ENCODE measurements at places on chromosomes 6 and 20. TPM values are rescaled to one million over a fixed set of nuclear protein-coding genes. Genes with fewer than 3 reads are reported as not detected.
A peak's percentile ranks its signal among the peaks of the same experiment; 100 is the strongest.

DNA sequence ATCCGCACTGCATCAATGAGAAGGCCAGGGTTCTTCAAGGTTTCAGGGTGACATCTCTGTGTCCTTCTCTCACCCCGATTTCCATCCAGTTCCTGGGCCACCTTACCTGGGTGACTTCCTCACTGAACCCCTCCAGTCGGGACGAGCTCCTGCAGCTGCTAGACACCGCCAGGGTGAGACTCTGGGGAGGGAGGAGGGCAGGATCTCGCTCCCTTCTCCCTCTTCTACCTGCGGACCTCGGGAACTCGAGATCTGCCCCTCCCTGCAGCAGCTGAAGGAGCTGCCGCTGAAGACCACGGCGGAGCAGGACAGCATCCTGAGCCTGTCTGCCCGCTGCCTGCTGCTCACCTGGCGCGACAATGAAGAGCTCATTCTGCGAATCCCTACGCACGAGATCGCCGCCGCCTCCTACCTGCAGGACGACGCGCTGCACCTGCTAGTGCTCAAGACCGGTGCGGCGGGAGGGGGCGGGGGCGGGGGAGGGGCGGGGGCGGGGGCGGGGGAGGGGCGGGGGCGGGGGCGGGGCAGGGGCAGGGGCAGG is 7.5 kb downstream of the CCM2L start:
- no peak overlapping the region for H3K27ac ChIP-seq
- peaks cover 8% of the 10 kb centered on the region for H3K4me1 ChIP-seq
- H3K4me3 ChIP-seq = no peak overlapping the region
- peak; percentile 93 for DNase-seq

GRCh38 chr6:39696986-39697788 is 28.0 kb downstream of the KIF6 start:
- no peaks in the 10 kb centered on the region for H3K4me1 ChIP-seq
- no peaks in the 10 kb centered on the region for H3K27me3 ChIP-seq
- no peak for DNase-seq
- no peaks in the 10 kb centered on the region for H3K36me3 ChIP-seq

Gene PEDS1
- 24.5 TPM for total RNA-seq

GRCh38 chr6:134245706-134246105 is 72.2 kb downstream of the SGK1 start:
- no peak overlapping the region for H3K27ac ChIP-seq
- H3K4me1 ChIP-seq = peaks cover 15% of the 10 kb centered on the region
- H3K4me3 ChIP-seq = no peak overlapping the region
- no peaks in the 10 kb centered on the region for H3K27me3 ChIP-seq

- H3K27me3 ChIP-seq = no peaks in the 10 kb centered on the region
- H3K4me1 ChIP-seq = no peaks in the 10 kb centered on the region
- no peak overlapping the region for H3K4me3 ChIP-seq
- no peak overlapping the region for H3K27ac ChIP-seq
- H3K36me3 ChIP-seq = no peaks in the 10 kb centered on the region
Measured at GRCh38 chr6:92559611-92560010, 859.7 kb downstream of the EPHA7 start.

DNA sequence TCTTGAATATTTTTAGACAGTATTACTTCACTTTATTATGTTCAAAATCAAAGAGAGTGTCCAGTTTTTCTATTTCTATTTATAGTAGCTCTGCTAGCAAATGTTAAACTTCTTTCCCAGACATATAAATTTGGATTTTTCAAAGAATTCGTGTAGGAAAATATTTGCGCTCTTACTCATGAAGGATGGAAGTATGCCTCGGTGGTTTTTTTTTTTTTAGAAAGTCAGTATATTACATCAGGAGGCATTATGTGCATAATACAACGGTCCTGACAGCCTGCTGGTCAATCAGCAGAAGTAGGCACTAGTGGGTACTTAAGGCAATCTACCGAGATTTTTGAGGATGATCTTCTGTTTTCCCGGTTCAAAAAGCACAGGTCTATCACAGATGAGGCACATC is 249.3 kb downstream of the TBX18 start:
- H3K27me3 ChIP-seq = no peaks in the 10 kb centered on the region
- no peaks in the 10 kb centered on the region for H3K36me3 ChIP-seq
- no peak overlapping the region for H3K27ac ChIP-seq
- no peak overlapping the region for H3K4me3 ChIP-seq
- no peak for DNase-seq
- H3K4me1 ChIP-seq = no peaks in the 10 kb centered on the region

DNA sequence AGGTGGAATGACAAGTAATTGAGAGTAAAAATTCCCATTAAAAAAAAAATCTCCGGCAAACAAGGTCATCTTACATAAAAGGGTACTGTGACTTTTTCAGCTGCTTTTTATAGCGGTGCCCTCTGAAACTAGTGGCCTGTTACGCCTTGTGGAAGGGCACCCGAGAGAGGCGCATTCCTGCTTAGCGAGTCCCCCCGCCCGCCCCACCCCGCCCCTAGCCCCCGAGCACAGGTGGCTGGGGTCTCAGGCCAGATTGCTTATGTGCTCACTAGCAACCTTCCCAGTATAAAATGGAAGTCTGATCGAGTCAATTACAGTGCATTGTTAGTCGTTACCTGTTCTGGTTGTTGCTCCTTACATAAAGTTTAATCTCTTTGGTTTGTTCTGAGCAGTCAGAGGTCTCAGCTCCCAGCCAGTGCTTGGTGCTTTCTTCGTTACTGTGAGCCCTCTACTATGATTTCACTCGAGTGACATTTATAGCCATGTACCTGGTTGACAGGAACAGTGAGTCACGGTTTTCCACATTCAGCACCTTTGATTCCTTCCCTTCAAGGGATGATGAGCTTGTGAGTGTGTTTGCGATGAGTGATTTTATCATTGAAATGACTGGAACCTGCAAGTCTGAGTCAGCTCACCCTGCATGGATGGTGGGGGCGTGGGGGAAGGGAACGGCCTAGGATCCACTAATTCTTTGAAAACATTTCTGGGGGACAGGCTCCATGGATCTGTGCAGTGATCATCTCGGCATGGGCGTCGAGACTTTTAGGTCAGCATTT is 47.6 kb downstream of the ZDHHC14 start:
- H3K27me3 ChIP-seq = no peaks in the 10 kb centered on the region
- H3K4me1 ChIP-seq = peaks cover 24% of the 10 kb centered on the region
- DNase-seq = peak; percentile 75

Gene ABHD16B
- total RNA-seq = not detected

- H3K27me3 ChIP-seq = no peaks in the 10 kb centered on the region
- no peak for DNase-seq
- no peak overlapping the region for H3K27ac ChIP-seq
- H3K4me3 ChIP-seq = no peak overlapping the region
- no peaks in the 10 kb centered on the region for H3K36me3 ChIP-seq
Measured at GRCh38 chr6:104126315-104127005, 733.3 kb downstream of the HACE1 start.

DNA sequence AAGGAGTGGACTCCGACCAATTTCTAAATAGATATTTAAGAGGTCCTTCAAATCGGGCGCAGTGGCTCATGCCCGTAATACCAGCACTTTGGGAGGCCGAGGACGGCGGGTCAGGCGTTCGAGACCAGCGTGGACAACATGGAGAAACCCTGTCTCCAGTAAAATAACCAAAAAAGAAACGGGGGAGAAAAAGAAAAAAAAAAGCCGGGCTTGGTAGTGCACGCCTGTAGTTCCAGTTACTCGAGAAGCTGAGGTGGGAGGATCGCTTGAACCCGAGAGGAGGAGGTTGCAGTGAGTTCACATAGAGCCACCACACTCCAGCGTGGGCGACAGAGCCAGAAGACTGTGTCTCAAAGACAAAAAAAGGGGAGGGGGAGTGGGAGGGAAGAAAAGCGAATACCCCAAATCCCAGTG is 53.3 kb upstream of the HFE start:
- H3K4me3 ChIP-seq = peak overlapping the region; percentile 6
- H3K27me3 ChIP-seq = no peaks in the 10 kb centered on the region
- no peaks in the 10 kb centered on the region for H3K36me3 ChIP-seq
- peaks cover 8% of the 10 kb centered on the region for H3K4me1 ChIP-seq
- DNase-seq = no peak
- H3K27ac ChIP-seq = peak overlapping the region; percentile 73

DNA sequence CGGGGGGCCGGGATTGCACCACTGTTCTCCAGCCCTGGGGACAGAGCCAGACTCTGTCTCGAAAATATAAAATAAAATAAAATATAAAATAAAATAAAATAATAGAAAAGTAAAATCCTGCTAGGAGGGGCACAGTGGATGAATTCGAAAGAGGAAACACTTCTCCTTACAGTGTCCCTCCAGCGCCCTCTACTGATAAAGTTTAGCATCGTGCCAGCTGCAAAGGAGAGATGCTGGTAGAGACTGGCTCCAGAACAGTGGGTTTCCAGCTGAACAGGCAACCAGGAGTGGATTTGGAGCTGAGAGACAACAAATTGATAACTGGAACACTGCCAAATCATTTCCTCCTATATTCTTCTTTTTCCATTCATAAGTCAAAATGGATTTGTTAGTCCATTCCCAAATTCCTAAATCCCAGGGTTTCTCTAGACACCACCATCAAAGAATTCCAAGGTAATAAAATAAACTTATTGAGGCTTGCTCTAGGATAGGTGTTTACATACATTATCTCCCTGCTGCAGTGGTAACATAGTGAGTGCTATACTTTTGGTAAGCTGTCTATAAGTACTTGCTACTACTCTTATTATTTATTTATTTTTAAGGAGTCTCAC is 31.7 kb upstream of the TBPL1 start:
- peaks cover 7% of the 10 kb centered on the region for H3K27me3 ChIP-seq
- H3K27ac ChIP-seq = no peak overlapping the region
- H3K4me3 ChIP-seq = no peak overlapping the region
- peak; percentile 90 for DNase-seq

DNA sequence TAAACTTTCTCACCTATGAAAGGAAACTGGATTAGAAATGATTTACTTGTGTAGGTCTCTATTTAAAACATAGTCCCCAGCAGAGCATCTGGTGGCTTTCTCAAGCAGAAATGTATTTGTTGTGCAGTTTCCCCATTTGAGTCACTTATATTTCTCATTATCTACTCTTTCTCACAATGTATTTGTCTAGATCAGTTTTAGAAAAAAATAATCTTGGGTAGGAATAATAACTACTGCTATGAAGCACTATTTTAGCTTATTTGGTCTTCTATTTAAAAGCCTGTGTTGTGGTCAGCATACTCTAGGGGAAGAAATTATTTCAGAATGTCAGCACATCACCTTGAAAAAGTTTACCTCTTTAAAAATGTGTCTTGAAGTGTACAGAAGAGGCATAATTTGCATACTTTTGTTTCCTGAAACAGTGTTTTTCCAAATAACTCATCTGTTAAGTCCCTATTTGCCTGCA is 60.9 kb upstream of the PRL start:
- H3K4me3 ChIP-seq = no peak overlapping the region
- no peaks in the 10 kb centered on the region for H3K36me3 ChIP-seq
- DNase-seq = no peak
- H3K27me3 ChIP-seq = no peaks in the 10 kb centered on the region

- H3K27ac ChIP-seq = peak overlapping the region; percentile 9
- H3K27me3 ChIP-seq = peaks cover 81% of the 10 kb centered on the region
- H3K4me3 ChIP-seq = peak overlapping the region; percentile 64
- H3K4me1 ChIP-seq = peaks cover 8% of the 10 kb centered on the region
- peak; percentile 76 for DNase-seq
Measured at GRCh38 chr6:159169557-159170332, 545 bp downstream of the FNDC1 start.

- H3K4me3 ChIP-seq = no peak overlapping the region
- no peaks in the 10 kb centered on the region for H3K27me3 ChIP-seq
- H3K4me1 ChIP-seq = peaks cover 13% of the 10 kb centered on the region
- no peak for DNase-seq
- no peaks in the 10 kb centered on the region for H3K36me3 ChIP-seq
Measured at GRCh38 chr20:63372971-63373885, 12.1 kb upstream of the CHRNA4 start.

DNA sequence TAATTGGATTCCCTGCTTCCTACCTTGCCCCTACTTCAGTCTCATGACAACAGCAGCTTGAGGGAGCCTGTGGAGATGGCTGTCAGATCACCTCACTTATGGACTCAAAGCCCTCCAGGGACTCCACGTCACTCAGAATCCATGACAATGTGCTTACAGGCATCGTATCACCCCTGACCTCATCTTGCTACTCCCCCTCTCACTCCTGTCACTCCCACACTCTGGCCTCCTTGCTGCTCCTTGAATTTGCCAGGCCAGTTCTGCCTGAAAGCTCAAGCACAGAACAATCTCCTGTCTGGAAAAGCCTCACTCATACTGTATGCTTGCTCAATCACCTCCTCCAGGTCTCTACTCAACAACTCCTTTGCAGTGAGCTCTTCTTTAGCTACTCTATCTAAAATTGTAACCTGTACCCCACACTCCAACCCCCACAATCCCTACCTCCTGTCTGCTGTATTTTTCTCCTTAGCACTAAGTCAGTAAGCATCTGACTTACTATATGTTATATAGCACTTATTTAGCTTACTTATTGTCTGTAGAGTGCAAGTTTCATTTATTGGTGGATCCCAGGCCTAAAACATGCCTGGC is 10.7 kb upstream of the GSTA4 start:
- no peak for DNase-seq
- H3K4me1 ChIP-seq = peaks cover 9% of the 10 kb centered on the region
- H3K27ac ChIP-seq = no peak overlapping the region
- H3K36me3 ChIP-seq = no peaks in the 10 kb centered on the region
- H3K27me3 ChIP-seq = no peaks in the 10 kb centered on the region
- H3K4me3 ChIP-seq = no peak overlapping the region

GRCh38 chr6:92110403-92110802 is 1309.0 kb downstream of the EPHA7 start:
- H3K36me3 ChIP-seq = no peaks in the 10 kb centered on the region
- peak overlapping the region; percentile 74 for H3K27ac ChIP-seq
- H3K4me3 ChIP-seq = no peak overlapping the region
- DNase-seq = peak; percentile 51
- no peaks in the 10 kb centered on the region for H3K27me3 ChIP-seq
- H3K4me1 ChIP-seq = no peaks in the 10 kb centered on the region

DNA sequence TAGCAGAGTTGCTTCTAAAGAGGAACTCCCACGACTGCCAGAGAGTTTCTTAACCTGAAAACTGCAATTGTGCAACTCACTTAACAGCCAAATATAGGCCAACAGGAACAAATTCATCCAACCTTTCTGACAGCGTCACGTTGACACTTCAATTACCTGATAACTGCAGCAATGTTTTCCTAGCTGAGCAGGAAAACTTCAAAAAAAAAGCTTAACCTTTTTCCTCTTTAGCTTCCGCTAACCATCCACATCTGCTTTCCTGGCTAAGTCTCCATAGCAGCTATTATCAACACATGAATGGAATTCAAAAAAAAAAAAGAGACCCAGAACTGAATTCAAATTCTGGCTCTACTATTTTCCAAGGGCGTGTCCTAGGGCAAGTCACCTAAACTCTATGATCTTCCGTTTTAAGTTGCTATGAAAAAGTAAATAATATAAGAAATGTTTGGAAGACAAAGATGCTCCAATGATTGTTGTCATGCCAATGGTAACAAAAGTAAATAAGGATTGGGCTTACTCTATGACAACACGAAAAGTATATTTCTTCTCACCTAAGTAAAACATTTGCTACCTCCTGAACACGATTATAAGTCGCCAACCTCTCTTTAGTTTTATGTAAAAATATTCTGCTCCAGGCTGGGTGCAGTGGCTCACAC is 524.6 kb upstream of the JARID2 start:
- DNase-seq = peak; percentile 43
- H3K4me1 ChIP-seq = peaks cover 4% of the 10 kb centered on the region
- no peak overlapping the region for H3K4me3 ChIP-seq
- H3K36me3 ChIP-seq = no peaks in the 10 kb centered on the region
- no peak overlapping the region for H3K27ac ChIP-seq

Gene MCHR2
- 0.27 TPM for total RNA-seq

GRCh38 chr6:156167625-156168071 is 609.5 kb upstream of the ARID1B start:
- H3K36me3 ChIP-seq = no peaks in the 10 kb centered on the region
- no peak for DNase-seq
- H3K4me3 ChIP-seq = no peak overlapping the region
- no peak overlapping the region for H3K27ac ChIP-seq

GRCh38 chr20:47290008-47290407 is 66.5 kb downstream of the ZMYND8 start:
- H3K4me3 ChIP-seq = no peak overlapping the region
- no peaks in the 10 kb centered on the region for H3K36me3 ChIP-seq
- no peak overlapping the region for H3K27ac ChIP-seq
- H3K27me3 ChIP-seq = no peaks in the 10 kb centered on the region
